ENCODE measurements at places on chromosomes 3 and 15. TPM values are rescaled to one million over a fixed set of nuclear protein-coding genes. Genes with fewer than 3 reads are reported as not detected.

DNA sequence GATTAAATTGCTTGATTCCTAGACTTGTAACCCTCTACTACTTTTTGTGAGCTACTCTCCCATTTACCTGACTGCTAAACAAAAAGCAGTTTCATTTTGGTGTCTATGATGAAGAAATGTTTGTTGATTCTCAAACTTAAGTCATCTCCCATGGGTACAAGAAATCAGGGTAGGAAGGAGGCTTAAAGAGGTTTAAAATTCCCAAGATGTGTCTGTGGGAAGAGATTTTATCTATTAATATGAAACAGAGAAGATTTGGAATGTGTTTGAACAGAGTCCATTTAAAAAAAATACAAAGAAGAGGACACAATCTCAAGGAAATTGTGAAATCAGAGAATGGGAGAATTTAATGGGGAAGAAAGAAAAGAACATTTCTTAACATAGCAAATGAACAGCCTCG lies 14.8 kb downstream of the P3H2 start:
- no peak for DNase-seq

- no peak for DNase-seq
Measured at GRCh38 chr3:9704347-9705322, 1.0 kb downstream of the CPNE9 start.

- no peak for DNase-seq
Measured at GRCh38 chr3:146865175-146865755, 260.1 kb upstream of the PLSCR5 start.

- no peak for DNase-seq
Measured at GRCh38 chr15:66692808-66693596, 9.0 kb upstream of the SMAD6 start.

DNA sequence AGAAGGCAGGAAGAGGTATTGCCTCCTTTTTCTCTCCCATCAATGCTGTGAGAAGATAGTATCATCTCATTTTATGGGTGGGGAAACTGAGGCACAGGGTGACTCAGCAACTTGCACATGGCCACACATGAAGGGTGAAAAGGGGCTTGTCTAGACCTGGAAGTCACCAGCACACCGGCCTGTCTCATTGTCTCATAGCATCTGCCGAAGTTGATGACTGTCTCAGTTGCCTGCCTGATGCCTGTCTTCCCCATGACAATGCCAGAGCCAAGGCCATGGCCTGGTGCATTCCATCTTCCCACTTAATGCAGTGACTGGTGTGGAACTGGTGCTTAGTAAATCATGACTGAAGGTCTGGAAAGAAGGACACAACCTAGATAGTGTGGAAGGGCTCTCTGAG lies 27.9 kb upstream of the PRR23E start:
- DNase-seq = no peak

DNA sequence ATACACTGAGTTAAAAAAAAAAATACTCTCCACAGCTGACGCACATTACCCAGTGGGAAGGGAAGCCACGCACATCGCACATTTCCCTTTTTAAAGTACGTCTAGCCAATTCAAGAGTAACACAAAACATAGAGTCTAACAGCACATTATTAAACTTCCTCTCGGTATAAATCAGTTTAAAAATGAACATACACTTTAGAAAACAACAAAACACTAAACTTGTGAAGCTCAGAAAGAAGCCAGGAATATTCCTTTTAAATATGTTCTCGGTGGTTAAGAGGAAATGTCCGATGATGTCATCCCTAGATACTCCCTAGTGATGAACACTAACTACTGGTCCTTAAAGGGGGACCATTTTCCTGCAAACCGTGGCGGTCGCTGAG lies 721 bp downstream of the MYEF2 start:
- DNase-seq = peak; percentile 75

DNA sequence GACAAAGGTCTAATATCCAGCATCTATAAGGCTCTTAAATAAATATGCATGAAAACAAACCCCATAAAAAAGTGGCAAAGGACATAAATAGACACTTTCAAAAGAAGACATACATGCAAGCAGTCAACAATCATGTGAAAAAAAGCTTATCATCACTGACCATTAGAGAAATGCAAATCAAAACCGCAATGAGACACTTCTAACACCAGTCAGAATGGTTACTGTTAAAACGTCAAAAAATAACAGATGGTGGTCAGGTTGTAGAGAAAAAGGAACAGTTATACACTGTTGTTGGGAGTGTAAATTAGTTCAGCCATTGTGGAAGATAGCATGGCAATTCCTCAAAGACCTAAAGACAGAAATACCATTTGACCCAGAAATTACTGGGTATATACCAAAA lies 440.7 kb upstream of the KCNMB2 start:
- DNase-seq = no peak

GRCh38 chr3:59001675-59002074 lies 48.1 kb downstream of the CFAP20DC start:
- DNase-seq = no peak

DNA sequence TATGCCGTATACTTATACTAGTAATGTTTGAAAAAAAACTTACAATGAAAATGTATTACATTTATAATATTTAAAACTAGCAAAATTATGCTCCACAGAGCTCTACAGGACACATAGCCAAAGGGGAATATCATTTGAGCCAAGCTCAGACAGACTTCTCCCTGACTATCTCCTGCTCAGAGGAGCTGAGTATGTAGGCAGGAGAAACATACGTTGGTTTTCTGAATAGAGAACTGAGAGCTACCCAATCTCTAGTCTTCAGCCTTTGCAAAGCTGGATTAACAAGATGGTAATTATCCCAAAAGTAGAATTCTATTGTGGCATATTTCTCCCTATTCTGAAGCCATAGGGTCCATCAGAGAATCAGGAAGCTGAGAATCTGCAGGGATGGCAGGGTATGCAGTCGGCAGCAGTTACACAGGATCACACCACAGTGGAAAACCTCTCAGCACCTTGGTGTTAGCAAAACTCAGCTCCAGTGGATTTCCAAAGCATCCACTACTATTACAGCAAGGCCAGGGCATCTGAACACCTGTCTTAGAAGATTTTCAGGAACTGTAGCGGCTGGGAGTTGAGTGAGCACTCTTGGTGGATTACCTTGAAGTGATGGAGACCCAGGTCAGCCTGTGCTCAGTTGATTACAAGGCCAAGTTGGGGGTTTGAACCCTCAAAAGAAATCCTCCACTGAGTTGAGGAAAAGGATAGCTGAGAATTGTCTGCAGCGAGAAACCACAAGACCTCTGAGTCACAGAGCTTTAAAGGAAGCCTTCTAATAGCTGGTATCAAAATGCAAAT lies 30.1 kb downstream of the GPR15 start:
- DNase-seq = no peak

GRCh38 chr15:19956124-19956796 lies 585.3 kb downstream of the GOLGA6L6 start:
- DNase-seq = no peak

- no peak for DNase-seq
Measured at GRCh38 chr3:3068358-3068881, 41.8 kb downstream of the IL5RA start.

DNA sequence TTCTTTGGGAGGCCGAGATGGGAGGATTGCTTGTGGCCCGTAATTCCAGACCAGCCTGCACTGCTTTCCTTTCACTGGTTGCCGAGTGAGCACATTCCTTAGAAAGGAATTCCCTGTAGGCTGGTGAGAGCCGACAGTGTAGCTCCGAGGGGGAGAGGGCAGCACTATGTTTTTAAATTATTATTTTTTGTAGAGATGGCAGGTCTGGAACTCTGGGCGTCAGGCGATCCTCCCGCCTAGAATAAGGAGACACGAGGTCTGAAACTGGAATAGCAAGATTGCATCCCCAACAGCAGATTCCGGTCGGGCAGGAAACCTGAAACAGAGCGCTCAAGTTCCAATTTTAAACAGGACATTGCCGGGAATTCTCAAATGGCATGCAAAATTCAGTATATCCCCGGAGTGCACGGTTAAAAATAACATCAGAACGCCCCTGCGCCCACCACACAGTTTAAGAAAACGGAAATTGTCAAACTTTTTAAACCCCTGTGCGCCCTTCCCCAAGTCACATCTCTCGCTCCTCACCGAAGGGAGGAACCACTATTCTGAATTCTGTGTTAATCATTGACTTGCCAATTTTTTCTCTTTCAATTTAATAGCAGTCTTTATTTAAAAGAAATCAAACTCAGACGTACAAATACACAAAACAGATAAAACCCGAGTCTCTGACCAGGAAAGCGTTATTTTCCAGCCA lies 643 bp upstream of the RNU5B-1 start:
- DNase-seq = no peak

GRCh38 chr3:3023111-3023745 lies 86.9 kb downstream of the IL5RA start:
- DNase-seq = no peak

DNA sequence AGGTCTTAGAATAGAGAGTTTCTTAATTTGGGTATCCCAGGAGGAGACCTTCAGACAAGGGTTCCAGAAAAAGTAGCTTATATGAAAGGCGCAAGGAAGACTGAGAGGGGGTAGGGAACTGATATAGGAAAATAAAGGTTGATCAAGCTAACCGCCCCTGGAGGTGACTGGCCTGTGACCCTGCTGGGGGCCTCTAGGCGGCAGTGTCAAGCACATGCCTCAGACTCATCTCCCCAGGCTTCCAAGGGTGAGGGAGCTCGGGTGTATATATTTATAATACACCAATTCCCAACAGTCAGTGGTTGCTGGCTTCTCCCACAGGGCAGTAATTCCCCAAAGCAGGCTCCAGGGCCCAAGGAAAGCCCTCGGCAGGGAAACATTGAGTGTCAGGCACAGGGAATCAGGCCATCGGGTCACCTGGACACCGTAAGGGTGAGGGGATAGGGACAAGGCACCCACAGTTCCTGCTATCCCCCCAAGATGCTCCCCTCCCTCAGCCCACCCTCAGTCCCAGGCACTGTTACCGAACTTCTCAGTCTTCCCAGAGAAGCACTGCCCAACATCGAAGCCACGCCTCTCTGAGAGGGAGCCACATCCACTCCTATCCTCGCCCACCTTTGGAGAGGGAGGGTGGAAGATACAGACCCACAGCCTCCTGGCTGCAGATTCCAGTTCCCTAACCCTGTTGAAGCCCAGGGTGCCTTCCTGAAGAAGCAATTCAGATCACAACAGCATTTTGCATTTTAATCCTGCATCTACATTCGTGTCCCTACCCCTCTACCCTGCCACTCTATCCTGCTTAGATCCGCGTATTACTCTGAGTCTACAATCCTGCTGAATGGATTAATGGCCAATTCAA lies 19.5 kb upstream of the CAV3 start:
- DNase-seq = no peak

- no peak for DNase-seq
Measured at GRCh38 chr3:150256782-150257181, 151.3 kb upstream of the TSC22D2 start.

DNA sequence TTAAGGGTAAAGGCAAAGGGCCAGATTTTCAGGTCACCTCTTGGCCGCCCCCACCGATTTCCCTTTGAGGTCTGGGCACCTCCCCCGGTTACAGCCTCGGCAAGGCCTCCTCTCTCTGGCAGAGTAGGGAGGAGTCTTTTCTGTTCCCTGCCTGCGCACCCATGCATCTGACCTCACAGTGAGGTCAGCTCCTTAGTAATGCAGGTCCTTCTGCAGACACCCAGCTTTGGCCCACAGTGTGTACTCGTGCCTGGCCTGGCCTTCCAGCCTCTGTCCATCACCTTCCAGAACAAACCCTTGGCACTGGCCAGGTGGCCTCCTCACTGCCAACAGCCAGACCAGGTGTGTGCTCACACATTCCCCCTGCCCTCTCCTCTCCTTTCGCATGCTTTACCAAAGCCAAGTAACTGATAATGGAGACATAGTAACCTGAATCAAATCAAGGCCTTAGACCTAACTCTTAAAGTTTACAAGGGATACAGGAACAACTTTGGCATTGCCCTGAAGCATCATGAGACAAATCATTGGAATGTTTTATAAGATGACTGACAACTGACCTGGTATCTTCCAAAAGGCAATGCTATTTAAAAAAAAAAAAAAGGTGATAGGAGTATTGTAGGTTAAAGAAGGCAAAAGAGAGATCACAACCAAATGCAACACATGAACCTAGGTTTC lies 61.3 kb downstream of the CORO2B start:
- no peak for DNase-seq

GRCh38 chr3:88211096-88211890 lies 61.5 kb downstream of the C3orf38 start:
- no peak for DNase-seq

DNA sequence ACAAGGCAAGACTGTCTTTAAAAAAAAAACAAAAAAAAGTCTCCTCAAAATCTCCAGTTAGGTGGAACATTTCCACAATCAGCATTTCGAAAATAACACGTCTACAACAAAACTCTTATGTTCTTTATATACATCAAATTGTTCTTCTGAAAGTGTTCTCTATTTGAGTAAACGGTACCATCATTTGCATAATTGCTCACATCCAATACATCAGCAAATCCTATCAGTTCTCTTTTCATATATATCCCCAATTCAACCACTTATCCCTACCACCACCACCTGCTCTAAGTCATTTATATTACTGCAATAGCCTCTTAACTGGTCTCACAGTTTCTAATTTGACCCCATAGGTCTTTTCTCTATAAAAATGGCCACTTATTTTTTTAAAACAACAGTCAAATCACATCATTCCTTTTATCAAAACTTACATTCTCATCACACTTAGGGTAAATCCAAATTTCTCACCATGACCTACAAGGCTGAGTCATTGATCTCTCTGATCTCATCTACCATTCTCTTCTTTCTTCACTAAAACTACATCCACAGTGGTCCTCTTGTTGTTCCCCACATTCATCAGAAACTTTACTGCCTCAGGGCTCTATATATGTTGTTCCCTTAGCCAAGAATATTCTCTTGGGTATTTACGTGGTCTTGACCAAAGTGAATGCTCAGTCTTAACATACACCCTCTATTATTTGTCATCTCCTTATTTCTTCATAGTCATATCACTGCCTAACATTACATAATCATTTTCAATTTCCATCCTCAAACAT lies 237.0 kb downstream of the SCAPER start:
- DNase-seq = no peak

- DNase-seq = no peak
Measured at GRCh38 chr15:27183201-27183600, 212.2 kb downstream of the GABRG3 start.

GRCh38 chr15:55402707-55403106 lies 5.5 kb downstream of the CCPG1 start:
- DNase-seq = no peak

Gene GNAI2
- 560 TPM for total RNA-seq

Gene GATM
- 0.26 TPM for total RNA-seq

Gene RPL4
- 1,501 TPM for total RNA-seq

Gene GADL1
- total RNA-seq = 0.13 TPM

Gene SLC28A2
- not detected for total RNA-seq

Gene B3GNT5
- total RNA-seq = 25.2 TPM

Gene SKOR1
- total RNA-seq = under 0.01 TPM

Gene CDHR4
- not detected for total RNA-seq

Gene HACD3
- 84.3 TPM for total RNA-seq

Gene CHCHD4
- total RNA-seq = 11.9 TPM

Gene LSAMP
- total RNA-seq = not detected
